ENCODE measurements at places on chromosomes 7 and 10.

DNA sequence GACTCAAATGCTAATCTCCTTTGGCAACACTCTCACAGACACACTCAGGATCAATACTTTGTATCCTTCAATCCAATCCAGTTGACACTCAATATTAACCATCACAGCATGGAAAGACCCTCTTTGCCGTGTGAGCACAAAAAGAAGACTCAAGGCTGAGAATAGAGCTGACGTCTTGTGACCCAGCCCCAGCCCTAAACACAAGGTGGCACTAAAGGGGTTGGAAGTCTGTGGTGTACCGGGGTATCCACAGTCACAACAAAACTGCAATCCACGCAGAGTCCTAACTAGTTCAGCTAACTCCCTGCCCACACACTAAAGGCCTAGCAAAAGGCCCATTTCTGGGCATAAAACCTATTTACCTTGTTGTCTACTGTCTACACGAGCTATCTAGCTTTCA, 200.1 kb downstream of the ACTR3B start:
- no peak for DNase-seq

DNA sequence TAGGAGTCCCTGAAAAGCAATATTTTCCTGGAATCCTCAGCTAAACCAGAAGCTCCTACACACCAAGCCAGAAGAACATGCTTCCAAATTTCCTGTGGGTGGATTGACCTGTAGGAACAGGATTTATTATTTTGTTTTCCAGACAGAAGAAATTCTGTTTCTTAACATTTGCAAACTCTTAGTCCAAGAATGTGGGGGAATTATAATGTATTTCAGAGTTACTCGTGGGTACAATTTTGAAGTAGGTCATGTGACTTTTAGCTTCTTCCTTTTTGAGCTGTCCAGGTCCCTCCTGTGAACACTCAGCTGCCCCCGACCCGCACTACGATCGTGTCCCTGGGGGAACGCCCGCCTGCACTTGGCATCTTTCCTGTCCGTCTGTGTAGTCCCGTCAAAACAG, 27.7 kb upstream of the VIPR2 start:
- DNase-seq: no peak

GRCh38 chr10:104650072-104650471, 9.0 kb downstream of the SORCS3 start:
- DNase-seq: no peak

DNA sequence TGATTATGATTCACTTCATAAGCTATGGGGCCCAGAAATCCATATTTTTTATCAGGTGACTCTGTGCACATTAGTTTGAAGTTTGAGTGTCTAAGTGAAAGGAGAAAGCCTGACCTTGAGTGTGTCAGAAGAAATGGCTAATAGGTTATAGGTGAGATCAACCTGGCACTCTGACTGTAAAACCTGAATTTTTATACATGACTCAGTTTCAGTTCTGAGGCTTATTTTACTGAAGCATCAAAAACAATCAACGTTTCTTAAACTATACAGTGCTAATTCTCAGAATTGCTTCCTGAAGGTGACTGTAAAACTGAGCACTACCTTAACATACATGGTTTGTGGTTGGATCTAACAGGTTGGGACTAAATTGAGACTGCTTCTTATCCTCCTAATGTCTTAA, 159.4 kb upstream of the AHR start:
- no peak for DNase-seq

DNA sequence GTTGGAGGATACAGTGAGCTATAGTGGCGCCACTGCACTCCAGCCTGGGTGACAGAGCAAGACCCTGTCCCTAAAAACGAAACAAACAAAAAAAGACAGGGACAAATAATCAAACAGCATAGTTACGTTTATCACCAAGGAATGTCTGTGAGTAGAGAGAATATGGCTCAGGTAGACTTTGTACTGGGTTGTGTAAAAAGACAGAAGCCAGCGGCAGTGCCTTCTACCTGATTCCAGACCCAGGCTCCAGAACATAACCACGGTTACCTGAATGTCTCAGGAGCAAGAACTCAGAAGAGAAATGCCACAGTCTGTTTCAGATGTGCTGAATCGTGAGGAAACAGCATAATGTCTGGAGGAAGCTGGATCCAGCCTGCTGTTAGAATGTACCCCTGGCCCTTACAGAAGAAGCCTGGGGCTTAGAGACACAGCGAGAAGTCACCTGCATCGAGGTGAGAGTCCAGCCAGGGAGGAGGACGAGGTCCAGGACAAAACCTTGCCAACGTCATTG, 60.9 kb upstream of the KAT6B start:
- DNase-seq: no peak

GRCh38 chr7:45576249-45576929, 2.2 kb downstream of the ADCY1 start:
- no peak for DNase-seq

- no peak for DNase-seq
These were observed 84.8 kb downstream of the ELMO1 start for GRCh38 chr7:37363536-37364491.

- no peak for DNase-seq
These were observed 36.0 kb upstream of the CUX1 start for GRCh38 chr7:101781439-101781838.

GRCh38 chr7:16609842-16610450, 35.6 kb downstream of the ANKMY2 start:
- no peak for DNase-seq

DNA sequence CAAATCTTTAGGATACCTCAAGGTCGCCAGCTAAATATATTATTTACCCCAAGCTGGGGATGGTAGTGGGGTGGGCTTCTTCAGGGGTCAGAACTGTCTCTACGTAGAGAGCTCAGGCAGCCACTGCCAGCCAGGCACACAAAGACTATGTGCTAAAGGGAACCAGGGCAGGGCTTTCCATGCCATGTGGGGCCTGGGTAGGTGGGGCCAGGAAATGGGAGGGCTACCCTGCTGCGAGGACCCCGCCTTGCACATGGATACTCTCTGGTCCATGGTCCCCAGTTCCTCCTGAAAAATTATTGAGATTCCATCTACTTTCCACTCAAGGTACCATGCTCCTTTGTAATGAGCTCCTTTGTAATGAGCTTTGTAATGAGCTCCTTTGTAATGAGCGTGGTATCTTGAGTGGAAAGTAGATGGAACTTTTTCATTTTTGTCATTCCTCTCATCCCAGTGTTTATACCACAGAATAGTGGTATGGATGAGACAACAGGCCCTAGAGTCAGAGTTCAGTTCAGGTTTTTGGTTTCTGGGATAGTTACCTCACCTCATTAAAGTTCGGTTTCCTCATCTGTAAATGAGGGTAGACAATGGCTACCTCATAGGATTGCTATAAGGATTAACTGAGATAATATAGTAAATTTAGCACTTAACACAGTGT, 5.8 kb downstream of the SYNPO2L start:
- no peak for DNase-seq

DNA sequence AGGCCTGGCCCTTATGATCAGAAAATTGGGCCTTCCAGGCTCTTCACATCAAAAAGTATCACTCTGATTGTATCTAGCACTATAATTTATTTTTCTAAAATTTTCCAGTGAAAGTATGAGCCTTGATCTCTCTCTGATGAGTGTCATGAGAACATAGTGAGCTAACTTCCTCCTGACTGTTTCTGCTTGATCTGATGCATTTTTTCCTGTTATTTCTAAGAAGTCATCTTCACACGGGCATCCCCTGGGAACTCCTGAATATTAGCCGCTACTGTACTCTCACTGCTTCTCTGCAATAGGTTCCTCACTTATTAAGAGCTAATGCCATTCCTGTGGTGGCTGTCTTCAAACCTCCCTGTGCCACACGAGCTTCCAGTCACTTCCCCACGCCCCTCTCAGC, 63.1 kb upstream of the ZPBP start:
- DNase-seq: no peak

GRCh38 chr7:157771-158625, 34.4 kb upstream of the FAM20C start:
- DNase-seq: no peak

DNA sequence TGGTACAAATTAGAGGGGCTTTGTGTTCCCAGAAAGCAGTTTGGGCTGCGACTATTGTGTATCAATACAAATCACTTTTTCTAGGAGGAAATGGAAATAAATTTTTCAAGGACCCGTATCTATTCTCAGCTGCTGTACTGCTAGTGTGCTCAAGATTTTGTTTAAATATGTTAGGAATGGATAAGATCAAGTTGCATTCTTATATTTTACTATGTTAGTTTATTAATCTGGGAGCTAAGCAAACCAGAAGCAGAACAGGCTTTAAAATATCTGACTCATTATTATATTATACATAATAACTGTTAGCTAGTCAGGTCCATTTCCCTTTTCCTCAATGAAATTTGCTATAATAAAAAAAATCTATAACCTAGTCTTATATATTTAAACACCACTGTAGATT, 11.1 kb upstream of the GLCCI1 start:
- no peak for DNase-seq

DNA sequence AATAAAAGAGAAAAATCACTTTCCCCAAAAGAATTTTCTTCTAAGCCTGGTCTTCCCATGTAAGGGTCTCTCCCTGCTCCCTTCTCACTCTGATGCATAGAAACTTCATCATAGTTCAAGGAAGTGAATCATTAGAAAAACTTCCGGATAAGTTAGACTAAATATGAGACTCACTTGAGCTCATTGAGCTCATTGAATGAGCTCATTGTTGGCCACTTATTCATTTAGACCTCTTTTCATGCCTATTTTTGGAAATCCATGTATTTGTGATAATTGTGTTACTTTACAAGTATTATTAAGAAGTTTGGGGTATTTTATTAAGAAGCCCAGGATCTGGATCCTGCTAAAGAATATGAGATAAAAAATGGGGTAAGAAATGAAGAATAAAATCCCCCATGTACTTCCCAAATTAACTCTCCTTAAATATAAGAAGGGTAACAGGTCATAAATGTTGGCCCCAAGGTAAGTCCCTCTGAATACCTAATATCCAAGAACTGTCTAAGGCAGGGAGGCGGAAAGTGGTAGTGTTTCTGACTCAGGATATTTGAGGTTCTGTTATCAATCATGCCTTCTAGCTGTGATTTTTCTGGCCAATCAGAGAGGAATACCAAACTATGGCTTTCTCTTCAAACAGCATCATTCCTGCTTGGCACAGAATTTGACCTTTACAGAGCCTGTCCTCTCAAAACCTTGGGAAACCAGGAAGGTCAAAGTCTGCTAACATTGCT, 236.5 kb upstream of the PTN start:
- no peak for DNase-seq

GRCh38 chr10:72637398-72637857, 11.5 kb upstream of the MICU1 start:
- peak; percentile 22 for DNase-seq

- DNase-seq: no peak
These were observed 114.8 kb upstream of the LANCL2 start for GRCh38 chr7:55250313-55250712.

DNA sequence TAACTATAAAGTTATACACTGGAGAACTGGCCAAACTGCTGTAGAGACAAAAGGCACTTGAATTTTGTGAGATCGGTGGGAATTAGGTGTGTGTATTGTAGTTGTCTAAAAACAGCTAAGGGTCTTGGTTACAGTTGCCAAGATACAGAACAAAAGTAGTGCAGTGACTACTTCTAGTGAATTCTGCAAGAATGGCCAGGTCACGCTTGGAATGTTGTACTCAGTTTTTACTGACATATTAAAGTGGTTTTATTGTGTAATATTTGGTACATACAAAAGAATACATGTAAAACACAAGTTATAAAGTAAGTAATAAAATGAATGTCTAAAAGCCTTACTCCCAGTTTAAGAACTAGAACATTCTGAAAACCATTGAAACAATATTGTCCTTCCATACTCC, 42.4 kb downstream of the PRPF18 start:
- DNase-seq: no peak

DNA sequence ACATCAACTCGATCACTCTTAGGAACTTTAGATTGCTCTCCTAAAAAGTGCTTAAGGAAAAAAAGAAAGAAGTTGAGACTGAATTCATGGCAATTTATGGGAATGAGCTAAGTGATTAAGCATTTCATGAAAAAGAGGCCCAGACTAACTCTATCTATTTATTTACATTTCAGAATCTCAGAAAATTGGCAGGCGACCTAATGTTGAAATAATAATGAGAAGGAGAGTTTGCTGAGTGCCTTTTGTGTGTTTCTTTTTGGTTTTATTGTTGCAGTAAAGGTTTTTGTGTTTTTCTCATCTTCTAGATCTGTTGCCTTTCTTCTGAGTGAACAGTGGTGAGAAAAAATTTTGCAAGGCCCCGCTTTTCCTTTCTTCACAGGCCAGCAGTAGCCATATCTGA, 3.8 kb downstream of the GRK5 start:
- DNase-seq: no peak

GRCh38 chr10:50545846-50546245, 77.9 kb downstream of the SGMS1 start:
- DNase-seq: no peak

- no peak for DNase-seq
These were observed 51.6 kb downstream of the TES start for GRCh38 chr7:116261904-116262303.

DNA sequence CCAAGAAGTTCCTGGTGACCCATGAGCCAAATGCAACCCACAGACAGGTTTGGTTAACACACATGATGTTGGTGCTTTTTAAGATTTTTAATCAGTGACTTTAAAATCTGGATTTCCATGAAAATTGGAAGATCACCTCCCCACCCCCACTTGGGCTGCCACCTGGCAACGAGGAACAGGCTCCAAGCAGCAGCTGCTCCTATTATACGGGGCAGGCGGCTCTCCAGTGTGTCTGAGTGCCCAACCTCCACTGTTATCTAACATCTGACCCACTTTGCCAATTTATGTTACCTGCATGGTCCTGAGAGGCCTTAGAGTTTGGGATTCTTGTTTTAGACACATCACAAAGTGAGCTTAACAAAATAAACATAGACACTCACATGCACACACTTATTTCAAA, 56.4 kb downstream of the SGMS1 start:
- no peak for DNase-seq

DNA sequence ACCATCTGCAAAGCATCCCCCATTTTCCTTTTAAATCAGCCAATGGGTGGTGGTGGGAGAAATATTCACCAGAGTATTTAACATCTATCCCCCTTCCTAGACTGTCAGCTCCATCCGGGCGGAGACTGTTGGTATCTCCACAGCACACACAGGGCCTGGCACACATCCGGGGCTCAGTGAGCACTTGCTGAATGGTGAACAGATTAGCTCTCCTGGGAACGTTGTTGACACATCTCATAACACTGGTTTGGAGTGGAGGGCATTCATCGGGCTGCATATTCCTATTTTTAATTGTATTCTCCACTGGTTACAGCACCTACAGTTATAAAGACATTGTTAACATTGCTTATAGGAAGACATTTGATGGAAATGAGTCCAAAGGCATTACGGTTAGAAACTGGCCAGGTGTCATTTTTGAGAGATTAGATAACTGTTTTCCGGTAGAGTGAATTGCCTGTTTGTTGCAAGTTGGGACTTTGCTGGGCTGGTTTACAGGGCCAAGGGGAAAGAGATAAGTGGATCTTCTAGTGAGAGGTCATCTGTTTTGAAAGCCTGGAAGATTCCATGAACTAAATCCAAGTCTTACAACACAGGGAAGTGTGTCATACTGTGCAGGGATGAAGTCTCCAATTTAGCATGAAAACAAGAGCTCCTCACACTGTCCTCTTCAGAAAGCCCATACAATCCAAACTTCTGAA, 101.8 kb downstream of the EGFR start:
- no peak for DNase-seq
